ENCODE measurements at places on chromosomes 16 and 17.

GRCh38 chr16:82317411-82318167 lies 147.6 kb upstream of the MPHOSPH6 start:
- no peak for DNase-seq

- DNase-seq = no peak
These were observed 145.7 kb upstream of the IRX3 start for GRCh38 chr16:54431997-54432896.

- no peak for DNase-seq
These were observed 12.0 kb upstream of the DNAH17 start for GRCh38 chr17:78589031-78589675.

GRCh38 chr17:75922963-75923874 lies 17.6 kb downstream of the FBF1 start:
- no peak for DNase-seq

GRCh38 chr17:69551212-69552010 lies 136.9 kb downstream of the MAP2K6 start:
- no peak for DNase-seq

- DNase-seq = no peak
These were observed 3.0 kb downstream of the PRR35 start for GRCh38 chr16:563072-563644.

GRCh38 chr16:81481207-81481821 lies 36.7 kb downstream of the CMIP start:
- no peak for DNase-seq

DNA sequence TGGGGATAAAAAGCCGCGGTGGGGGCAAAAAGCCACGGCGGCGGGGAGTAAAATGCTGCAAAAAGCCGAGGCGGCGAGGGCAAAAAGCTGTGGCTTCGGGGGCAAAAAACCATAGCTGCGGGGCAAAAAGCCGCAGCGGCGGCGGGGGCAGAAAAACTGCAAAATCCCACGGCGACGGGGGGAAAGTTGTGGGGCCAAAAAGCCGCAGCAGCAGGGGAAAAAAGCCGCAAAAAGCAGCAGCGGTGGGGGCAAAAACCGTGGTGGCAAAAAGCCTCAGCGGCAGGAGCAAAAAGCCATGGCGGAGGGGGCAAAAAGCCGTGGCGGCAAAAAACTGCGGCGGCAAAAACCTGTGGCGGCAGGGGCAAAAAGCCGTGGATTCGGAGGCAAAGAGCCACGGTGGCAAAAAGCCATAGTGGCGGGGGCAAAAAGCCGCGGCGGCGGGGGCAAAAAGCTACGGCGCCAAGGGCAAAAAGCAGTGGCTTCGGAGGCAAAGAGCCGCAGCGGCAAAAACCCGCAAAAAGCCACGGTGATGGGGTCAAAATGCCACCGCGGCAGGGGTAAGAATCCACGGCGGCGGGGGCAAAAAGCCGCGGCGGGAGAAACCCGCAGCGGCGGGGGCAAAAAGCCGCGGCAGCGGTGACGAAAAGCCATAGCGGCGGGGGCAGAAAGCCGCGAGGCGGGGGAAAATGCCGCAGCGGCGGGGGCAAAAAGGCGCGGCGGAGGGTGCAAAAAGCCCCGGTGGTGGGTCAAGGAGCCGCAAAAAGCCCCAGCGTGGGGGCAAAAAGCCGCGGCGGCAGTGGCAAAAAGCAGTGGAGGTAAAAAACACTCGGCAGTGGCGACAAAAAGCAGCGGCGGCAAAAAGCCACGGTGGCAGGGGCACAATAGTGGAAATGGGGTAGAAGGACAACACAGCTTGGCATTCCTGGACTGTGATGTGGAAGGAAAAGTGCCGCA lies 192.8 kb downstream of the SHCBP1 start:
- DNase-seq = no peak

- DNase-seq = no peak
These were observed 57.4 kb downstream of the HS3ST3A1 start for GRCh38 chr17:13544292-13544691.

GRCh38 chr17:45828582-45829133 lies 16.0 kb upstream of the SPPL2C start:
- DNase-seq = no peak

- no peak for DNase-seq
These were observed 13.8 kb upstream of the TMEM98 start for GRCh38 chr17:32914181-32914580.

DNA sequence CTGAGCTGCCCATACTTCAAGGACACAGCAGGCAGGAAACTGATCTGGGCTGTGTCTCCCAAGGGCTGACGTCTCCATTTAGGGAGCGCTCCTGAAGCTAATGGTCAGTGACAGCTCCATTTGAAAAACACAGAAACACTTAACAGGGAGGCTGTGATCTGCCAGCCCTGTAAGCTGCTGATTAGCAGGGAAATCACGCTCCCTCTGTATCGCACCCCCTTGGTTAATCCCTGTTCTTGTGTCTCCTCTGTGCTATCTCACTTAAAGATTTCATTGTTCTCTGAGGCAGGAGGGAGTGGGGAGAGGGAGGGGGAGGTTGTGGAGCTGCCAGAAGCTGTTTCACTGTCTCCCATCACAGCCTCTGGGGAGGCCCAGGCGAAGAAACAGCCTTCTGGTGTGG lies 47.4 kb upstream of the CACNG3 start:
- no peak for DNase-seq

DNA sequence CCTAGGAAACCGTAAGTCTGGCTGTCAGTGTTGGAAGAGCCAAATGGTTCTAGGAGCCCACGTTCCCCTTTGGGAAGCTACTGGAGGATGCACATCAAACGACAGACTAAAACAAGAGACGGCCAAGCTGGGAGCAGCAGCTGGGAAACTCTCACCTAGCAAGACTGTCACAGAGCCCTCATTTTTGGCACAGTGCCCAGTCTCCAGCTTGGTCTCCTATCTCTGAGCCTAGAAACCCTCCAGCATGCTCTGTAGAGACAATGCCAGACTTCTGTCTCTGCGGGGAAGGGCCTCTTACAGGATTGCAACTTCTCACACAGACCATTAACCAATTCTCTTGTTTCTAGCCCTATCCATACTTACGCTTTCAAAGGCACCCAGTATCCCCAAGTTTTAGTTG lies 23.5 kb downstream of the GTF3C1 start:
- no peak for DNase-seq

GRCh38 chr17:59345476-59345875 lies 14.0 kb downstream of the YPEL2 start:
- no peak for DNase-seq

DNA sequence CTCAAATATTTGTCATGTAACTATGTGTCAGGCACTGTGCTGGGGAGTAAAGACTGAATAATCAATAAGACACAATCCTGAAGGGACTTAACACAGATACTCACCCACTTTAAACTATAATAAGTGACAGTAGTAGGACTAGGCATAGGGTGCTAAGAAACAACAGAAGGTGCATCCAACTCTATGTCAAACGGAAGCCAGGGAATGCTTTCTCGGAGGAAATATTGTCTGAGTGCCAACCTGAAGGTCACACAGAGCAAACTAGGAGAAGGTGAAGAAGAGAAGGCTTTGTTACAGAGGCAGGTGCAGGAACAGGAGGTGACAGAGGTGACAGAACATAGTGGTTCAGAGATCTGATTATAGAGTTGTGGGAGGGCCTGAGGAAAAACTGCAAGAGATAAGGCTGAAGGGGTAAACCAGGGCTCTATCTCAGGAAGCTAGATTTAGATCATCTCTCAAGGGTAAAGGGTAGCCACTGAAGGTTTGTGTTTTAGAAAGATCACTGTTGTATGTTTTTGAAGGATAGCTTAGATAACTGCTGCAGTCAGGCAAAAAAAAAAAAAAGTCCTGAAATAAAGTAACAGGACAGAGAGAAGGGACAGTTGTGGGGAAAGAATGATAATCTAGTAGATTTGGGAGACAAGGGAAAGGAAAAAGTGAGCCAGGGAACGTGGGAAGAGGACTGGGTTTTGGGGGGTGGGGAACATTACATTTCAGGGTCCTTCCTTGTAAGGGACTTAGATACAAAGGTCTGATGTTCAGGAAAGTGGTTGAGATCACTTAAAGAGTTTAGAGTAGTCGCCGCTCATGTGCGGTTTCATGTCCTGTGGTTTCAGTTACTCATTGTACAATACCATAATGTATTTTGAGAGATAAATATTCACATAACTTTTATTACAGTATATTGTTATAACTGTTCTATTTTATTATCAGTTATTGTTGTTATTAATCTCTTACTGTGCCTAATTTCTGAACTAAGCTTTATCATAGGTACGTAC lies 85.6 kb upstream of the NETO2 start:
- DNase-seq = no peak

DNA sequence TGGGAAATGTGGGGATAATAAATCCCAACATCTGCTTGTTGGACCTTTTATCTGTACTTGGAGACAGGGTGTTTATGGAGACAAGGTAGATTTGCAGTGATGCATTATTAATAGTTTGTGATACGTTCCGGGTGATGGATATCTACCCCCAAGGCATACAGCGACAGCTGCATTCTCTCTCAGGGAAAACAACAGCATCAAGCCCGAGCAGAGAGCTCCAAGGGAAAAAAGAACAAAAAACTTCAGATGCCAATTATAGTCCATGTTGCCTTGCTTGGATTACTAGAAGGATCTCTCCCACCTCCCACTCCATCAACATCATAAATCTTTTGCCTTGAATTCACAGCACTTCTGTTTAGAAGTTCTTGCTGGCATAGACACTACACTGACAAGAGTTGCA lies 187.5 kb upstream of the CDH11 start:
- no peak for DNase-seq

- no peak for DNase-seq
These were observed 9.8 kb downstream of the SOCS3 start for GRCh38 chr17:78349891-78350642.

DNA sequence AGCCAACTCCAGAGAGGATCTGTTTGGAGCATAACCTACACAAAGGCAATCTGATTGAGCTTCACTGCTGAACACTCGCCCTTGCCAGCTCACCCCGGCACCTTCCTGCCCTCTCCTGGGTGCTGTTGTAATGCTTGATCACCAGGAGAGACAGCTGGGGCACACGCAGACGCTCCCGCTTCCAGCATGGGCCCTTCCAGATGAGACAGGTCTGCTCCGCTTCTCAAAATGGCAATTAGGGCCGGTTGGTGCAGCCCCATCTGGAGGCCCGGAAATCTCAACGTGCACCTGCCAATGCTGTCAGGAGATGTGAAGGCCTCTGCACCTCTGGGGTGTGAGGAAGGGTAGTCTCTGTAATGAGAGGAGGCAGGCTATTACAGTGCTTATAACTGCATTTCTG lies 206.1 kb downstream of the ABCC12 start:
- DNase-seq = no peak

DNA sequence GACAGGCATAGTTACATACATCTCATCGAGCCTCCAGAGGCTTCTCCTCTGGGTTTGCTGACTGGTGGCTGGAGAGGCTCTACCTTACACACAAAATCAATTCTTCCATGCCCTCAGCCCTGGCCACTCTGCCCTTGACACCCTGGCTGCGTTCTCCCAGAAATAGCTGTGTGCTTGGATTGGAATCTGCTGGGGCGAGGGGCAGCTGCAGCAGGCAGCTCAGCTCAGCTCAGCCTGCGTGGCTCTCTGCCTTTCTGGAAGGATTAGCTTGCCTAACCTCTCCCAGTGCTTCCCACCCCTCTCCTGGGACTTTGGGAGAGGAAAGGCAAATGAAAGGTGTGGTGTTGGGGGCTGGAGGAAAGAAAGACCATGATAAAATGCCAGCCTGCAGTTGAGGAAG lies 216.1 kb downstream of the ENGASE start:
- DNase-seq = no peak

GRCh38 chr16:5025171-5025632 lies 8.5 kb downstream of the NAGPA start:
- no peak for DNase-seq

DNA sequence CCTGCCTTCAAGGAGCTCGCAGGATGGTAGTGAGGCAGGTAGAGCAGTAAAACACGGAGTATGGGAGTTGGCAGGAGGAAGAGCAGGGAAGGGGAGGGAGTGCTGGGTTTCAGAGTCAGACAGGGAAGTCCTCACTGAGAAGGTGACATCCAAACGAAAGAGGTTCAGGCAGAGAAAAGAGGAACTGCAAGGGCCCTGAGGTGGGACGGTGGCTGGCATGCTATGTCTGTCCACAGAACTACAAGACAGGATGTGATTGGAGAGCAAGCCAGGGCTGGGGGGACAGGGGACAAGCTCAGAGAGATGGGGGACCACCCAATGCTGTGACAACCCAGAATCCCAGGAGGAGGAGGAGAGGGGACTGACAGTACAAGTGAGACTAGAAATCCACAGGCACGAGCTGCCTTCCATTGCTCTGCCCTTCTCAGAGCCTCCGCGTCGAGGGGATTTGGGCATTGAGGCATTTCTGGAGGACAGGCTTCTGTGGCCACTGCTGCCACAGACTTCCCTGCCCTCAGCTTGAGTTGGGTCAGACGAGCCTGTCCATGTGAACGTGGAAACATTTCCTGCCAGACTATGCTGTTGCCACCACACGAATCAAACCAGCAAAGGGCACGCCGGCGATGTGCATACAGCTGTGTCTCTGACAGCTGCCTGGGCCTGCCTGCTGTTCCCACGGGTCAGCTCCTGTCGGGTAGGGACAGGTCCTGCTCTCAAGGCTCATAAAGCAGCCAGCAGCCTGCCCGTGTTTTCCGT lies 100.1 kb downstream of the RAB11FIP4 start:
- DNase-seq = no peak

DNA sequence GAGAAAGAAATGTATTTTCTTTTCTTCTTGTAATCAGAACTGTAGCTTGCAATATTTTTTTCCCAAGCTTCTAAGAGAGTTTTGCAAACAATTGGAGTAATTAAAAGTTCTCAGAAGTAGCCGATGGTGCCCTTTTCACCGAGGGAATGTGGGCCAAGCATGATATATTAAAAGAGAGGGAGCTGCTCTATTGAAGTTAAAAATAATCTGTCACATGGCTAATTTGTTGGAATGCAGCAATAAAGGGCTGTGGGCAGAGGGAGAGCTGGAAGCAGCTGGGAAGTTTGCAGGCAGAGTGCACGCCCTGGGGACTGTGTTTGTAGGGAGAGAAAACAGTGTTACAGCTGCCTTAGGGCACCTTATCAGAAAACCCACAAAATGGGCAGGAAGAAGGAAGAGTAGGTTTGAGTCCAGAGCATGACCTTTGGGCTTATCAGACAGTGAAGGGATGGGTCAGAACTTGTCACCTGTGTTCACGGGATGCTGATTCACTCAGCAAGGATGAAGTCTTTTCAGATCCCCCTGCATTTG lies 18.5 kb upstream of the TERF2 start:
- DNase-seq = no peak

DNA sequence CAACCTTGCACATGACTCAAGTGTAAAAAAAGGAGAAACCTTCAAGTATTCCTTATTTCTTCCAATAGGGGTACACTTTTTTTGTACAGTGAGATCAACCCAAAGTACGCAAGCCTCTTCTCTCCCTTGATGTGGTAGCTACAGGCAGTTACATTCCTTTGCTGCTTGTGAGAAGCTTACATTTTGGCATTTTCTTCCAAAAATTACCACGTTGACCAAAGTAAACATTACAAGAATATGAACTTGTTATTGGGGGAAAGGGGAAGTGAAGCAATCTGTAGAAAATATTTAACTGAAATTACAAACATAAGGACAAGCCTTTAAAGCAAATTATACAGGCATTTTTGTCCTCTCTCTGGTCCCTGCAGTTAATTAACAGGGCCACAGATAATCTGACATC lies 97.0 kb upstream of the TOB1 start:
- DNase-seq = no peak
